ENCODE measurements at places on chromosomes 3 and 15. TPM values are rescaled to one million over a fixed set of nuclear protein-coding genes. Genes with fewer than 3 reads are reported as not detected.

The IL16 gene
- 1.1 TPM for total RNA-seq

The IL17RB gene
- 0.49 TPM for total RNA-seq

The CELSR3 gene
- total RNA-seq: 1.6 TPM

The ZKSCAN7 gene
- total RNA-seq: 10.5 TPM

The CCDC9B gene
- total RNA-seq: 35.0 TPM

The ZNF80 gene
- not detected for total RNA-seq

The TMEM40 gene
- not detected for total RNA-seq

The MELTF gene
- total RNA-seq: 7.3 TPM

The LTF gene
- not detected for total RNA-seq

The NME9 gene
- not detected for total RNA-seq

The SAXO2 gene
- total RNA-seq: 1.6 TPM

The PROK2 gene
- total RNA-seq: not detected

The EDC3 gene
- 69.8 TPM for total RNA-seq

The HYAL1 gene
- 0.65 TPM for total RNA-seq

The TTLL13 gene
- 0.16 TPM for total RNA-seq

The DBR1 gene
- 12.8 TPM for total RNA-seq

The SMCO1 gene
- total RNA-seq: 0.16 TPM

The GANC gene
- total RNA-seq: 33.4 TPM

The PIF1 gene
- 8.4 TPM for total RNA-seq

The AGTR1 gene
- total RNA-seq: 42.3 TPM

The KBTBD13 gene
- not detected for total RNA-seq

The ADAMTSL3 gene
- not detected for total RNA-seq

The CCR1 gene
- total RNA-seq: 0.81 TPM

The PLAAT1 gene
- total RNA-seq: not detected

The MUC20 gene
- 0.65 TPM for total RNA-seq

The SLC26A6 gene
- 35.4 TPM for total RNA-seq

The CDHR4 gene
- not detected for total RNA-seq

The CHRNA5 gene
- total RNA-seq: 1.3 TPM

The DPPA4 gene
- 2.3 TPM for total RNA-seq

The THUMPD3 gene
- 35.7 TPM for total RNA-seq

The IL20RB gene
- total RNA-seq: 31.3 TPM

The SEMA6D gene
- total RNA-seq: 11.8 TPM

The CASR gene
- not detected for total RNA-seq

The GOLGA8K gene
- total RNA-seq: 0.32 TPM

The ITIH4 gene
- 2.2 TPM for total RNA-seq

The GP5 gene
- not detected for total RNA-seq

The EXOSC7 gene
- total RNA-seq: 31.5 TPM

The EIF4G1 gene
- total RNA-seq: 300 TPM

The XIRP1 gene
- total RNA-seq: not detected

The STRC gene
- not detected for total RNA-seq

The C3orf85 gene
- total RNA-seq: not detected

The SUCNR1 gene
- total RNA-seq: not detected

The ZNF860 gene
- total RNA-seq: 0.85 TPM

The GOLGA8S gene
- total RNA-seq: not detected

The UROC1 gene
- not detected for total RNA-seq

The DOCK3 gene
- 0.16 TPM for total RNA-seq

The ACKR2 gene
- total RNA-seq: not detected

The MAPKBP1 gene
- 40.0 TPM for total RNA-seq

The MESP1 gene
- 0.12 TPM for total RNA-seq

The ADIPOQ gene
- not detected for total RNA-seq

The GHSR gene
- total RNA-seq: not detected

The SLC28A2 gene
- total RNA-seq: not detected

The A4GNT gene
- not detected for total RNA-seq

The ADAMTS9 gene
- 5.8 TPM for total RNA-seq

The MCTP2 gene
- total RNA-seq: 29.9 TPM

Measured in hair follicle dermal papilla cell (primary cell).